Activated naive CD8-positive, alpha-beta T cell treated with anti-CD3 and anti-CD28 coated beads for 36 hours (primary cell): ENCODE measurements at places on chromosomes 2 and 18.

GRCh38 chr2:220025207-220025606 lies 397.8 kb downstream of the SLC4A3 start:
- DNase-seq: no peak

DNA sequence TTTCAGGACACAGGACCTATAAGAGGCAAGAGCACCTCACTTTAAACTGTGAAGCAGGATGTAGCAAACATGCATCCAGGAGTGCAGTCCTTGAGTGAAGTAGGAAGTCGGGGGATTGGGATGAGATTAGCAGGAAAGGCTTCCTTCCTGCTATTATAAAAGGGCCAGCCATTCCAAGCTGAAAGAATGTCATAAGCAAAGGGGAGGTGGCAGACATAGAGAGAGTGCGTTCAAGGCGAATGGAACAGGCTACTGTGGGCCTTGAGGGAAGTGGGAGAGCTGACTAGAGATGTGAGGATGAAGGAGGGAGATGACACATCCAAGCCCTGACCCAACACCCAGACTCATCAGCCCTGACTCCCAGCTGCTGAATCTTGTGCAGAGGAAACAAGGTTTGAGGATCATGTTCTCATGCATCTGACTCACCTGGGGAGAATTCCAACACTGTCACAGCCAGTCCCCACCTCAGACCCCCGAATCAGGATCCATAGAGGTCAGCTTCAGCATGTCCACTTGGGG lies 63.9 kb downstream of the GYPC start:
- no peak for DNase-seq

GRCh38 chr2:26080356-26080755 lies 46.5 kb downstream of the RAB10 start:
- no peak for DNase-seq

DNA sequence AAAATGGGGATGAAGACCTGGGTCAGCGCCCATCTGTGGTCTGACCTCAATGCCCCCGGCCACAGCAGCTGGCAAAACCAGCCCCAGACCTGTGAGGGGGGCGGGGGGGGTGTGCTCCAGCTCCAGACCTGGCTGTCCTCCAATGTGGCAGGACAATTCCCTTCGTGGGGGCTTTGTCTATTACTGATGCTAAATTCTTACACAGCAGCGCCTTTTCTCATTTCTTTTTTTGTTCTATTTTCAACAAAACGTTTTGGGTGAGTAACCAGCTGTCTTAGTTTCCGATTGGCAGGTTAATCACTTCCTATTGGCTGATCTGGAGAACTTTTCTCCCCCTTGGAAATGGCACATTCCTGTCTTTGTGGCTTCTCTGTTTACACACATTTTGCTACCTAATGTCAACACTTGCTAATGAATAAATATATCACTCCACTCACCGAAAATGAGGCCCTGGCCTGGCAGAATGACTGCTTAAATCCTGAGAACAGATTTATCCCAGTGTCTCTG lies 4.4 kb downstream of the SMAD7 start:
- DNase-seq: no peak

GRCh38 chr18:38900031-38900430 lies 1334.4 kb upstream of the CELF4 start:
- DNase-seq: no peak

GRCh38 chr2:3413697-3414096 lies 34.2 kb downstream of the TRAPPC12 start:
- DNase-seq: no peak

GRCh38 chr18:13539050-13539449 lies 187.3 kb downstream of the FAM210A start:
- peak; percentile 32 for DNase-seq

DNA sequence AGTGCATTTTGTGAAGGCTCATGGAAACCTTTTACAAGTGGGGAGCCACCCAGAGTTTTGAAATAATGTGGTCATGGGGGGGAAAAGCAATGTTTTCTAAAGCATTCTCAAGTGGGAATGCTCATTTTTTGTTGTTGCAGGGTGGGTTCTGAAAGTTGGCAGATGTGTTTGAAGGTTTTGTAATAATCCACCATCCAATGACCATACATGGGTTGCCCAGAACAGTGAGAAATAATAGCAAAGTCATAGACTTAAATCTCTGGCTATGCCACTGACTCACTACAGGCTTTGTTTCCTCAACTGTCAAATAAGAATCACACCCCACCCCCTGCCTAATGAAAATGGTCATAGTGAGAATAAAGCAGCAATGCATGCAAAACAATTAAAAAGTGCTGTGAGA lies 2.9 kb downstream of the DSG3 start:
- DNase-seq: no peak

DNA sequence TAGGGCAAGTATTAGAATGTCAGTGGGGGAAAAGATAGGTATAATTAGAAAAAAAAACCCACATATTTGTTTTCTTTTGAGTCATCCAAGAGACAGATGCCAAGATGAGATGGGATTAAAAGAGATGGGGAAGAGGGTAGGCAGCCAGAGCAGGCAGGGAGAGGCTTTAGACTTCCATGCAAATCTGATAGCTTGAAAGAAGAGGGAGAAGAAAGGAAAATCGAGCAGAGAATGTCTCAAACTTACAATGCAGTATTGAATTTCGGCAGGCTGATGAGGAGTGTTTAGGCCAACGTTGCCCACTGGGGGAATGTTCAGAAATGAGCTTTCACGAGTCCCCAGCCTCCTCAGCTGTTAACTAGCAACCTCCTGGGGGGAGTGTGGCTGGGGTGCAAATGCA lies 91.3 kb downstream of the SPATS2L start:
- DNase-seq: no peak

- no peak for DNase-seq
Measured at GRCh38 chr2:84393829-84394228, 65.3 kb downstream of the SUCLG1 start.

DNA sequence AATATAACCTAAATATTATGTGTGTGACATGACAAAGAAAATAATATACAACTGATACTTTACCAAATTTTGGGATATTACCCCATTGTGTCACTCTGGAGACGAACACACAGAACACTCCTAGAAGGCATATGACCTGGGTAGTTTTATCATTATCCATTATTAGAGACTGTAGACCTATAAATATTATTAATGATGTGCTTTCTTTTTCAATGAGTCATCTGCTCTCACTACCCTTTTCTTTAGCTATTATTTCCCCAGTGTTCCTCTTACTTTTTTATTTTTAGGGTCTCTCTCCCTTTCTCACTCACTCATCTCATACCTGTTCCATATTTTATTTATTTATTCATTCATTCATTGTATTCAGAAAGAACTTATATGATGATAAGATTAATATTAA lies 143.3 kb upstream of the ITGA4 start:
- no peak for DNase-seq

DNA sequence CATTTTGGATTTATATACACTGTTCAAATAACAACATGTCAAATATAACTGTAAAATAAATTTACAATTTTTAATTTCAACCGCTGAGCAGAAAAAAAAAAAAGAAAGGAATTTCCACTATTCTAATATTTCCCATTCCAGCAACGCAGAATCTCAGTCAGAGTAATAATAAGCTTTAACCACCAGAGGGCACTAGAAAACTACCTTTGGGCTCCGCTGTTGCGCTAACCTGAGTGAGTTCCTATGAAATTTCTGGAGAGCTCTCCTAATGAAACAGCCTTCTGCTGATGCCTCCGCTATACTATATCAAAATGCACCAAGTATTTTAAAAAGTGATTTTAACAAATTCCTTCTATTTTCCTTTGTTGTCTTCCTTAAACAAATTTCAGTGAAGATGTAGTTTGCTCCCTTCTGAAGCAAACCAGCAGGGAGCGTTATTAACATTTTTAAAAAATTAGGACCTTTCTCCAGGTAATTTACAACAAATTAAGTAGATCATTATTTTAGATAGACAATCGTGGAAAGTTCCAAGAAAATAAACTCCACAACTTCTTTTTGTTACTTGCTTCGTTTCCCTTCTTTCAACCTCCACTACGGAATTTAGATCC lies 23.0 kb downstream of the ERMN start:
- no peak for DNase-seq

- DNase-seq: no peak
Measured at GRCh38 chr18:79611040-79611681, 68.4 kb upstream of the CTDP1 start.

DNA sequence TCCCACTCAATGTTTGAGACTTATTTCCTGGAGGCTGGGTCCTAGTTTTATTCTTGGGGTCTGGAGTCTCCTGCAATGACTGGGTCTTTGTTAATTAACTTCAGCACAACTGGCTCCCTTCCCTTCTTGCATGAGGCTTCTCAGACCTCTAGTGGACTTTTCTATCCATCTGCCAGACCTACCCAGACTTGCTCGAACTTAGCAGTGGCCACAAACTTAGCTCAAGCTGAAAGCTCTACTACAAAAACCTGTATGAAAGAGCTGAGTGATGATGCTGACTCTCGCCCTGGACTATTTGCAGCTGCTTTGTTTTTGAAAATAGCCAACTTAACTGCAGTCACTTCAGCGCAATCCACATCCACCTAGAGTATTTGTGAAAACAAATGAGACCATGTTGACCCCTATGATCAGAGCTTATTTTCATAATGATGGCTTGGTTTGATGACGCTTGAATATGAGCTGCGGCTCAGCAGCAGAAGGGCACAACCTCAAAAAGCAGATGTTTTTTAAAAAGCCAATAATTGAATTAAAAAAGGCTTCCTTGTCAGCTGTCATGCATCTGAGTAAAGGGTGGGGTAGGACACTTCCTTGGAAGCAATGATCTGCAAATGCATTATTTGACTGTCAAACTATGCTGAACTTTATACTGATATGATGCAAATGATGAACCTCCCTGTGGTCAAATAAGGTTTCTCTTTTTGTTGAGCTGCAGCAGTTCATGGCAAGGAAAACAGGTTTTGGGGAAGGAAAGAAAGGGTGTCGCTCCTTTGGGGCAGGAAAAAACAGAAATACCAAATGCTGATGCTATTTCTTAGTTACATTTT lies 10.6 kb upstream of the ANXA4 start:
- DNase-seq: no peak

GRCh38 chr18:69400253-69400975 lies at the start of gene DOK6:
Gene DOK6 (plus strand): TSS chr18:69400888.
- DNase-seq: peak; percentile 4

- no peak for DNase-seq
Measured at GRCh38 chr2:37688771-37689468, 17.5 kb upstream of the CDC42EP3 start.

DNA sequence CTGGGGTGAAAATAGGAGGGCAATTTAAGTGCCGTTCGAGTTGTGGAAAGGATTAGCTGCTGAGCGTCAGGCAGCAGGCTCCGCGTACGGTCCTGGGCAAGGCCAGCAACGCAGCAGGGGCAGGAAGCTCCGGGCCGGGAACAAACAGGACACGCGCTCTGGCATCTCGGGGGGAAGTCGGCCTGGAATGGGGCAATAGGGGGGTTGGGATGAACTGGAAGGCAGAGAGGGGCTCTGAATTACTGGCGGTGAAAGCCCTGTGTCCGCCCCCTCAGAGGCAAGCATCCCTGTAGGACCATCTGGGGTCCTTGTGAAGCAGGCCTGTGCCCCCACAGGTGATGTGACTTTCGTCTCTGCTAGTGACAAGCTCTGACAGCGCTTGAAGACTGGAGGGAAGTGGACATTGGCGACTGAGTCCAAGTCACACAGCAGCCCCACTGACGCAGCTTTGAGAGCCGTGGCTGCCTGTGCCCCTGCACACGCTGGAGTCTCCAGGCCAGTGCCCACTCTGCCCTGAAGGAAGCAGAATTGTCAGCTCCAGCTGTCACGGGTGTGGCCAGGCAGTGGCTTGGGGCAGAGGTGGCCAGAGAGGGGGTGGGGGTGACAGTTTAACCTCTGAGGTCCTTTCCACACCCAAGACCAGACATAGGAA lies 22.3 kb downstream of the GPR35 start:
- DNase-seq: no peak

DNA sequence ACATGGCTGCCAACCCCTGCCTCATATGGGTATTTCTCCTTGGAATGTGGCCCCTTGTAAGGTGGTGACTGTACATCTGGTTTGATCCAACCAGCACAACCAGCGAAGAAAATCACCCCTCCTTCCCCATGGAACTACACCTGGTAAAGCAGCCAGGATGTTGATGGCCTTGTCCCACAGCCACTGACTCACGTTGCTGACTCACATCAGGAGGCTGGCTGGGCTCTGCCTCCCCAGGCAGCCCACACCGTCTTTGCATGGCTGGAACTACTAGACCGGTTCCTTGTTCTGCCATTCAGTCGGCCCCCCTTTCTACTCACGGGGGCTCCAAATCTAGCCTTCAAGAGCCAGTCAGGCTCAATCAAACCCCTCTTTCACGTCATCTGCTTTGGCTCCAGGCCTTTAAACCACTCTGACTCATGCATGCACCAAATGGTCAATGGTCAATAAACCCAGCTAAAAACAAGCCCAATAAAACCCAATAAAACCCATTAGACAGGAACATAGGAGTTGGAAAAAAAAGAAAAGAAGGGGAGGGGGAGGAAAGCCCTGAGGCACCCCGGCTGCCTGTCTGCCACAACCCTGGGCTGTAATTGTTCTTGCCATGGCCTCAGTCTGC lies 114.8 kb downstream of the PLB1 start:
- DNase-seq: no peak

DNA sequence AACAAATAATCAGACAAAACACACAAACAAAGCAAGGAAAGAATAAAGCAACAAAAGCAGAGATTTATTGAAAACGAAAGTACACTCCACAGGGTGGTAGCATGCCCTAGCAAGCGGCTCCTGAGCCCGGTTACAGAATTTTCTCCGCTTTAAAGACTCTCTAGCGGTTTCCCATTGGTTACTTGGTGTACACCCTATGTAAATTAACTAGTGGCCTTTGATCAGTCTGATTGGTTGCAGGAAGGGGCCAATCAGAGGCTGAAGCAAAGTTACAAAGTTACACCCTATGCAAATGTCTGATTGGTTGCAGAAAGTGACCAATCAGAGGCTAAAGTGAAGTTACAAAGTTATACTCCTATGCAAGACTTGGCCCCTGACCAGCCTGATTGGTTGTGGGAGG lies 242.9 kb downstream of the LDLRAD4 start:
- DNase-seq: no peak

DNA sequence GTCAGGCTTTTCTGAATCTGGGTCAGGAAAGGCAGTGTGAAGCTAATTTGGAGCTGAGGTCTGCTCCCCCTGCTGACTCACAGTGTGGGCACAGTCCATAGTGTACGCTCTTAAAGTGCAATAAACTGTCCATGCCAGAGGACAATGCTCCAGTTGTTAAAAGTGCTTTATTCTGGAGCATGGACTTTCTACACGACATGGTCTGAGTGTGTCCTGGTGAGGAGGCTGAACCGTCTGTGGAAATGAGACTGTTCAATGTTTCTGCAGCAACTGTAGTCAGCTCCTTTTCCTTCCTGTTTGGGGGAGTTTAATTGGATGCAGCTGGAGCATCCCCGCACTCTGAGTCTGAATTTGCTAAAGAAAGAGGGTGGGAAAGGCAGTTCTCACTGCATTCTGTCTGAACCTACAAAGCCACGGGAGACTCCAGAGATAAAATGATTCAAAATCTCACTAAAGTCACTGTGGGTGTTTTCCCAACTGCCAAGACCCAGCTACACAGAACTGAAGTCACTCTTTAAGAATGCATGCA lies 110.2 kb upstream of the TRIB2 start:
- no peak for DNase-seq

- DNase-seq: no peak
Measured at GRCh38 chr18:44737623-44738022, 56.9 kb downstream of the SETBP1 start.

- no peak for DNase-seq
Measured at GRCh38 chr2:57698935-57699449, 347.6 kb upstream of the VRK2 start.

GRCh38 chr2:60070196-60070595 lies 483.3 kb downstream of the BCL11A start:
- DNase-seq: no peak

- DNase-seq: no peak
Measured at GRCh38 chr2:202933139-202933510, 21.1 kb downstream of the CARF start.

- DNase-seq: no peak
Measured at GRCh38 chr18:9716780-9717563, 8.9 kb downstream of the RAB31 start.
